Activated CD8-positive, alpha-beta memory T cell treated with anti-CD3 and anti-CD28 coated beads for 4 hours (primary cell): ENCODE measurements at places on chromosomes 1 and 21.
A peak's percentile ranks its signal among the peaks of the same experiment; 100 is the strongest.

- no peak for DNase-seq
Observed at GRCh38 chr1:11746795-11747487, 11.0 kb downstream of the AGTRAP start.

- no peak for DNase-seq
Observed at GRCh38 chr1:196400478-196401451, 207.5 kb downstream of the KCNT2 start.

GRCh38 chr21:25994758-25995163 lies 175.8 kb downstream of the APP start:
- no peak for DNase-seq

DNA sequence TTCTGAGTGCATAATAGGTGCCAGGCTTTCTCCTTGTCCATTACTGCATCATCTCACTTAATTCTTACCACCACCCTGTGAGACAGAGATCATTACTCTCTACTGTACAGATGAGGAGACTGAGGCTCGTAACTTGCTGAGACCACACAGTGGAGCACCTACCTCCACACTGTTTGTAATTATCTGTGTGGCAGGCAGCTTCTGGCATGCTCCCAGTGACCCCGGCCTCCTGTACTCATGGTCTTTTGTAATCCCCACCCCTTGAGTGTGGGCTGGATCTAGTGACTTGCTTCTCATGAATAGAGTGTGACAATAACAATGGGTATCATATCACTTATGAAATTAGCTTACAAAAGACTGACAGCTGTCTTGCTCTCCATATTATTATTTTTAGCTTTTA lies 407.3 kb downstream of the MATN1 start:
- no peak for DNase-seq

DNA sequence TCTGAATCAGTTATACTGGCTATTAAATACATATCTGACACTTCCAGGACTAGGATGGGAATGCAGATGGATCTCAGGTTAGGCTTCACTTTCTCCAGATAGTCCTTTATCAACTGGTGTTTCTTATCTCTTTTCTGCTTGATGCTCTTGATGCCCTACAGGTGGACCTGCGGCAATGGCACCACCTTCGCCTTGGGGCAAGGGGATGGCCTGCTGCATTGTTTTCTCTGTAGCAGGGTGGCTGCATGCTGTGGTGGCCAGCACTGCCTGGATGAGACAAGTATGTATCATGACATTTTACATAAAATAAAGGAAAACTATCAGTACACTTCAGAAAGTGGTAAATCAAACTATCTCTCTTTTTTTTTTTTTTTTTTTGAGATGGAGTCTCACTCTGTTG lies 217.7 kb upstream of the ZP4 start:
- no peak for DNase-seq

GRCh38 chr1:33295450-33296081 lies 25.3 kb downstream of the A3GALT2 start:
- peak; percentile 79 for DNase-seq

DNA sequence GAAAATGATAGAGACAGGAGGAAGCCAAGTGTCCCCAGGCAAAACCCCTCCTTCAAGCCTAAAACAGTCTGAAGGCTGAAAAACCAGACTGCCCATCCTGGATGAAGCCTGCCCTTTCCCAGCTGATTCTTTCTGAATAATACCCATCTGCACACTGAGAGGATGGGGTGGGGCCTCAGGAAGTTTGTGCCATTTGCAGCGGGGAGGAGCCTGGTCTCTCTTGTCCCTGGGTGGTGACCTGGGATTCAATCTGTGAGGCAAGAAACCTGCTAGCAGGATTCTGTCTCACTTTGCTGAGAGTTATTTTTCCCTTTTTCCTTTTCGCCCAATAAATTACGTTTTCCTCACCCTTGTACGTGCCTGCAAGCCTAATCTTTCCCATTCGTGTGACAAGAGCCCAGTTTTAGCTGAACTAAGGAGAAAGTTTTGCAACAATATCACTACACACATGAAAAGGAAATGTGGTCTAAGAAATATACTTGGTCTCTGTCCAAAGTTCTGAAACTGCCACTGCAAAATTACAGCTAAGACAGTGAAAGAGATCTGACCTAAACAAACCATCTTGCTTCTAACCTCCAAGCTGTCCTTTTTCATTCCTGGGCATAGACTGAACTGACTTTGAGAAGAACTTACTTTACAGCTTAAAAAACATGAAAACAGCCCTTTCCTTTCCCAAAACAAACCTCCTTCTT lies 105.0 kb downstream of the COP1 start:
- DNase-seq = no peak

DNA sequence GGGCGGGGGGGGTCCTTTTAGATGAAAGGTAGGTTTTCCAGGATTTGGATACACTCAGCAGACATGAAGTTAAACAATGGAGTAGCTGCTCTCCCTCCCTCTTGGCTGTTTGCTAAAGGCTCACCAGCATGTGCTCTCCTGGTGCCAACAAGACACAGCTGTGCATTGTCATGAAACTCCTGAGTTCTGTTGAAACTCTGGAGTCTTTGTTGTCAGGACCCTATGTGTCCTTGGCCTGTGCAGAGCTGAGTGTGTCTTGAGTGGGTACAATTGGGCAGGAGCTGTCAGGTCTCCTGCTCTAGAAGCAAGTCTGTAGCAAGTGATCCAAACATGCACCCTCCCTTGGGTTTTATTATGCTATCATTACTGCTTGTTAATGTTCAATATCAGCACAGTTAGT lies 12.7 kb downstream of the TBX19 start:
- DNase-seq = no peak

DNA sequence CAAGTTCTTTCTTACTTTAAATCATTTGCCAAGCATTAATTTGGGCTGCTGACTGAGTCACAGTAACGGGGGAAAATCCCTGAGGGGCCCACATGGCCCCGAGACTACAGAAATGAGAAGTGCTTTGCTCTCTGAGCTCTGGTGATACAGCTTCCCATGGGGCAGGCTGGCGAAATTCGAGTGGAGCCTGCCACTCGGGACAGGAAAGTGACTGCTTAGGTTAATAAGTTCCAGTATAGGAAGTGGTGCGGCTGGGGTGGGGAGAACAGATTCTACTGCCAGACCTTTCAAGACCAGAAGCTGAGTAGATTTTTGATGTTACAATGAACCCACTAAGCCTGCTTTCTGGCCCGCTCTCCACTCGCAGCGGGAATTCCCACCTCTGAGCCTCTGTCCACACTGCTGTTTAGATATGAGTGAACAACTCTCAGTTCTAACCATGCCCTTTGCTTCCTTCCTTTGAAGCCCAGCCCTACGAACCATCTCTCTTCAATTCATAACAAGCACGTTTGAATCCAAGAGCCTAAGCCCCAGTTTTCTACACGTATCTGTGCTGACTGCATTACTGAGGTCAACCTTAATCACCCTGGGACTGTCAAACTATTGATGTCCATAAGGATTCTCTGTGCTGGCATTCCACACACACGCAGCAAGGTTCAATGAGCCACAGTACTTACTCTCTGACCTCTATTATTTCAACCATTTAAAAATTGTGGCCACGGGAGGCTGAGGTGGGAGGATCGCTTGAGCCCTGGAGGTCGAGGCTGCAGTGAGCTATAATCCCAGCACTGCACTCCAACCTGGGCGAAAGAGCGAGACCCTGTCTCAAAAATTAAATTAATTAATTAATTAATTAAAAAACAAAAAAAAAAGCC lies 9.6 kb downstream of the ZBTB17 start:
- DNase-seq = peak; percentile 48

DNA sequence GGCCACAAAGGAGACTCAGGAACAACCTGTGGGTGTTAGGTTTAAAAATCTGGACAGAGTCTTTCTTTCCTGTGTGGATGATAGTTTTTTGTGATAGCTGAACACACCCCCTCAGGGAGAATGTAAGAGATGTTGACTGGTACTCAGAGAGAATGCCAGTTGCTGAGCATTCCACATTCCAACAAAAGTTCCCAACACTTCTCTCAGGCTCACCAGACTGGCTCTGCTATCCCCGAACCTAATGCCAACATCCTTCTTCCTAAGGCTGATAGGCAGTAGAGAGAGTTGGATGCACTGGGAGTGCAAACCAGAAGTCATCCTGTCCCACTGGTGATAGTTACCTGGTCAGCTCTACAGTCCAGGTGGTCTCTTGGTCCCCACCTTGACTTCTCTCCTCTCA lies 28.7 kb upstream of the POU2F1 start:
- DNase-seq = no peak
